ENCODE measurements at places on chromosomes 1 and 21. TPM values are rescaled to one million over a fixed set of nuclear protein-coding genes. Genes with fewer than 3 reads are reported as not detected.

Gene PDE4B
- 3.4 TPM for total RNA-seq

Gene FCMR
- 2.6 TPM for total RNA-seq

Gene SPATA46
- not detected for total RNA-seq

DNA sequence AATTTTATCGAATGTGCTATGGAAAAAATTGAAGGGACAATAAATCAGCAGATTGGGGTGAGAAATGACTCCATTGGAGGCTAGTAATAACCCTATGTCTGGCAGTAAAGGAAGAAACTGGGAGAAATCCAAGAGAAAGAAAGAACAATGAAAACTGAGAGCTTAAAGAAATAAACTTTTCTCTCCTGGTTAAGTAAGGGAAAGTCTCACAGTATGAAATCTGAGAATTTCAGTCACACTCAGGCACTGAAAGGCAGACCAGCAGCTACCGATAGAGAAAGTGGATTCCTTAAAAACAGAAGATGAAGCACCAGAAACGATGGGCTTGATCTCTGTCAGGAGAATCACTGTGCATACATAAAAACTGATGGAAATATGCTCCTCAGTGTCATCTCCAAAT lies 404.2 kb downstream of the PLPP3 start:
- DNase-seq = no peak

DNA sequence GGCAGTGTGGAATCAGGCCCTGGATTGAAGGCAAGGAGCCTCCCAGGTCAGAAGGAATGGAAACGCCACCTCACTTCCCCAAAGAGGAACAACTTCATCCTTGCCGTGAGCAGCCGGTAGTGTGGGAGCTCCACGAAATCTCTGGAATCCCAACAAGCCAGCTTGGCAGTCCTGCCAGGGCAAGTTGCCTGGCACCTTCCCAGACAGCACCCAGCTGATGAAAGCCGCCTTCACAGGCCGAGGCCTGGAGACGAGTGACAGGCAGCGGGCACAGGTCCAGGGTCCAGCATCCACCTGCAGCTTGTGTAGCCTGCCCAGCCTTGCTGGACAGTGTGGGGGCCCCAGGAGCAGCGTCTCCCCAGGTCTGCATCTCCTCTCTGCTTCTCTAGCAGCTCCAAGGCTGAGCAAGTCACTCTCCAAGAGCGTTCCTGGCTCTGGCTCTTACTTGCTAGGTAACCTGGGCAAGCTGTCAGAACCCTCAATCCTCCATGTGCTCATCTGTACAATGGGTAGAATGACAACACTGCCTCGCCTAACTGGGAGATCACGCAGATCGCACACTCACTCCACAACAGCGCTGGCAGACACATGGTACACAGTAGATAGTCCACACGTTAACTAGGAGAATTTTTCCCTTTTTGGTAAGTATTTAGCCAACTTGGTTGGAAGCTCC lies 43.0 kb downstream of the ACOT7 start:
- DNase-seq = no peak

DNA sequence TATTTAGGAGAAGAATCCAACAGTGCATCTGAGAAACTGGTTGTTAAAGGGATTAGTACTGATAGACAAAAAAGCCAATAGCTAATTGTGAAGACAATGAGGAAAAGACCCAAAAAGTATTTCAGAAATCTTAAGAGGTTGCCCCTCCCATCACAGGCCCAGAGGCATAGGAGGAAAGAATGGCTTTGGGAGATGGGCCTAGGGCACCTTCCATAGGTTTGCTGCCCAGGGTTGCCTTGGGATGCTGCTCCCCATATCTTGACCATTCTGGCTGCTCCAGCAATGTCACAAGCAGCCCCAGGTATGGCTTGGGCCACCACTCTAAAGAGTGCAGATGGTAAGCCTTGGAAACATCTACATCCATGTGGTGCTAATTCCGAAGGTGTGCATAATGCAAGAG lies 68.7 kb upstream of the CD5L start:
- DNase-seq = no peak

DNA sequence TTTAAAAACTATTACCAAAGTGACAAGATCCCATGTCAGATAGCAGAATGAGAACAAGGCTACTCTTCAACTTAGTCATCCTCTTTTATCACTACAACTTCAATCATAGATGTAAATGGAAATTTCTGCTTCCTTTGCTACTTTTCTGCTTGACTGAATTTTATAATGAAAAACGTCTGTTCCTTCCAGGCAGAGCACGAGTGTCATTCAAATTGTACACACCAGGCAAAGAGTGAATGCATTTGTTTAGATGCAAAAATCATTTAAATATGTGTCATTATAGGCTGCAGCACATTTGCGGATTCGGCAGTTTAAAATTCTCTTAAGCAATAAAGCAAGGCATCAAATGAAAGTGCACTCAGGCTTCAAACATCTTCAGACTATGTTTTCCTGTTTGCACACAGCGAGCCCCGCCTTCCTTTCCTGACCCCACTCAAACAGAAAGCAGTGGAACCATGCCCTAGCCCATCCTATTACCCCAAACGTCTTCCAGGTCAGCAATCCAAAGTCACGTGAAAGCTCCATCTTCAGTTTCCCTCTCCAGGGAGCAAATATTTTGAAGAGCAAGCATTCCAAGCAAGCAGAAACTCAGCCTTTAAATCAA lies 99.6 kb downstream of the APP start:
- DNase-seq = peak; percentile 30

GRCh38 chr1:30764396-30764795 lies 6.8 kb upstream of the LAPTM5 start:
- no peak for DNase-seq

DNA sequence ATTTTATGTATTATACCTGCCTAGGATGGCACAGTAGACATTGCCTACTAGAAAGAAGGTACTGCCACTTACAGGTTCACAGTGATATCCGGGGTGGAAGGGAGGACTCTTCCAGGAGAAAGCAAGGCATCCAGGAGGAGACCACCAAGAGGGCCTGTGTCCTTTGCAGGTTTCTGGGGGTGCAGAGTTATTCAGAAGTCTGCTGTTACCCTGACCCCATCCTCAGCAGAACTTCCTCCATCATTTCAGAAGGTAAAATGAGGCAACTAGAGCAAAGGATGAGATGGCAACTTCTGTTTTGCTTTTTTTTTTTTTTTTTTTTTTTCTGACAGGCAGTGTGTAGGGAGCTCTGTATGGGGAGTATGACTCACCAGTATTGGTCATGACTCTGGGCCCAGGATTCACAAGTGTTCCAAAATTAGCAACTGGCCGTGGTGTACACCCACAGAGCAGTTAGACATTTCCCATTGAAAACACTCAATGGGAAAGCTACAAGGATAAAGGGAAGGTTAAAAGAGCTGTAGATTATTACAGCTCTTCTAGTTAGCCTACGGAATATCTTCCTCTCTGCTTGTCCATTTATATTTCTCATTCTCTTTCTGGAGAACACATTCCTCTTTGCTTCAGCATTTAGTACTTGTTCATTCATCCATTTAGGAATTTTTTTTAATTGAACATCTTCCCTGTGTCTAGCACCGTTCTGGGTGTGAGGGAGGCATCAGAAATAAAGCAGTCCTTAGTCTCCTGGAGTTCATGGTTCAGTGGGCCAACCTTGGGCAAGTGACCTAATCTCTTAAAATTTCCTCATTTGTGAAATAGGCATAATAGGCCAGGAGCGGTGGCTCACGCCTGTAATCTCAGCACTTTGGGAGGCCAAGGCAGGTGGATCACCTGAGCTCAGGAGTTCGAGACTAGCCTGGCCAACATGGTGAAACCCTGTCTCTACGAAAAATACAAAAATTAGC lies 50.5 kb upstream of the PPP2R5A start:
- DNase-seq = peak; percentile 73
